ENCODE measurements at places on chromosomes 7 and 10.

- DNase-seq: no peak
These were observed 462.4 kb upstream of the KLF6 start for GRCh38 chr10:4247379-4247778.

GRCh38 chr10:87541114-87541513 lies 36.4 kb downstream of the MINPP1 start:
- DNase-seq: no peak

DNA sequence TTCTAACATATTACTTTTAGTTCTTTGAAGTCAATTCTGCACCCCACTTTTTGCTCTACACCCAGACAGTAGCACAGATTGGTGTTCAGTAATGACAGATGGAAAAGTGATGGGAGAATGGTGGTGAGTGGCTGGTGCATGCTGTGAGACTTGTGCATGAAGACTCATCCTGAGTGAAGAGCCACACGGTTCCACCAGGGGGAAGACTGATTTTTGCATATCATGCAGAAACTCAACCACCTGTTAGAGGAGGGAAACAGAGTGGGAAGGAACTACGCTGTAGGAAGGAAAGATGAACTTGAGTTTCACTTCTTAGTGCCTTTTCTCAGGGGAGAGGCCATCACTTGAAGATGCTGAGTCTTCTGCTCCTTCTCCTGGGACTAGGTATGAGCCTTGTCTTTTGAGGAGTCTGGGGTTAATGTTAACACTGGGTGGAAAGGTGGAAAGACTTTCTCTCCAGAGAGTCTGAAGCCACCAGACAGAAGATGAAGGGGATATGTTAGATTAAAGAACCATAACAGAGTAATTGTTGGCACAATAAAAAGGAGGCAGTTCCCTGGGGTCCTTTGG lies 9.3 kb upstream of the PRSS1 start:
- no peak for DNase-seq

- DNase-seq: no peak
These were observed 105.5 kb downstream of the SLIT1 start for GRCh38 chr10:97080051-97080776.

GRCh38 chr10:109895848-109896247 lies 27.5 kb downstream of the XPNPEP1 start:
- DNase-seq: no peak

All from retina (tissue), 1 donor.